ENCODE measurements at places on chromosomes 1 and 21. TPM values are rescaled to one million over a fixed set of nuclear protein-coding genes. Genes with fewer than 3 reads are reported as not detected.

DDR2 gene
- 9.3 TPM for polyA plus RNA-seq

CDK18 gene
- 156 TPM for polyA plus RNA-seq

LCE4A gene
- not detected for polyA plus RNA-seq

- DNase-seq = no peak
These were observed 151.1 kb downstream of the LYPLAL1 start for GRCh38 chr1:219324629-219325367.

GRCh38 chr1:245226203-245226499, 71.4 kb downstream of the KIF26B start:
- no peak for DNase-seq

- DNase-seq = no peak
These were observed 43.7 kb downstream of the TP53BP2 start for GRCh38 chr1:223802032-223802431.

Measured in heart right ventricle (tissue), 16 donors.